ENCODE measurements at places on chromosomes 13 and 19.

DNA sequence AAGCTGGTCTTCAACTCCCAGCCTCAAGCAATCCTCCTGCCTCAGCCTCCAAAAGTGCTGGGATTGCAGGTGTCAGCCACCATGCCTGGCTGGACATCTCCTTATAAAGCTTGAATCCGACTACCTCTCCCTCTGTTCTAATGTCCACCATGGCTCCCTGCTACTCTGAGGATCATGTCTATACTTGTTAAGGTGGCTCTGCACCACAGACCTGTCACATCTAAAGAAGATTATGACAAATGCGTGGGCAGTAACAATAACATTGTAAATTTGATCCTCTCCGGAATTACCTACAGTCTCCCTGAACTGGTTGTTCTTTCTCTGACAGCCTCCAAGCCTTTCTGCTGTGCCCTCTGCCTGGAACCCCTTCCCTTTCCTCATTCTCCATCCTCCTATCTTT, 1.8 kb downstream of the NXNL1 start:
- no peak for DNase-seq

DNA sequence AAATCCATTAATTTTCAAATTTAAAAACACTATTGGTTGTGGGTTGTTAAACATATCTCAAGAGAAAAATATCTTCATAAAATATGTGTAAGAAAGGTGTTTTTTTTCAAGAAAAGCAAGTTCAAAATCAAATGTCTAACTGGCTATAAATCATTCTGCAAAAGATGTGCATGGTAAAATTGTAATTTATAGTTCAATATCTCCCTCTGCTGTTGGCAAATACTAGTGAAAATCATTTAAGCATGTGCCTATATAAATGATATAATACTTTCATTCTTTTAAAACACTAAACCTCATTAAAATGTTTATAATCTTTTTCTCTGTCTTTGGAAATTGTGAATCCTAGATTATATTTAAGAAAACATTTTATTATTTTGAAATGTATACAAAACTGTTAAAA, 17.2 kb upstream of the SLITRK6 start:
- no peak for DNase-seq

- no peak for DNase-seq
These were observed 1.2 kb downstream of the CCDC70 start for GRCh38 chr13:51862957-51863356.

DNA sequence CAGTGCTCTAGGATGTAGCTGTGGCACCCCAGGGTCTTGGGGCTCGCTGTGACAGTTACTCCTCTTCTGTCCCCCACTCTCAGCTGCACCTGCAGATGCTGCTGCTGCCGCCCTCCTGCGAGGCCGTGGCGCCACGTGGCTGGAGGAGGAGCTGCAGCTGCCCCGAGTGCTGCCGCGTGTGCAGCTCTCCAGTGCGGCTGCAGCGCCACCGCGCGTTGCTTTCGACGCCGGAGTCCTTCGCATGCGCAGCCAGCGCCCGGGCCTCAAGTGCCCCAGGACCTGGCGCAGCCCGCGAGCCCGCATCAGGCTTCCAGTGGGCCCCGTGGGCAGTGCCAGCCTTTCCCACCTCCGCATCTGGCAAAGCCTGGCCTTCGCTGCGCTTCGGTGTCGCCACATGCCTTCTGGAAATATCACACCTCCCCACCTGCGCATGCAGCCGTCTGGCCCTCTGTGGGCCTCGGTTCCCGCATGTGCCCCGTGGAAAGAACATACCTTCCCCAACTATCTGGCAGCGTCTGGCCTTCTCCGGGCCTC, 692 bp upstream of the ZNF580 start:
- no peak for DNase-seq

DNA sequence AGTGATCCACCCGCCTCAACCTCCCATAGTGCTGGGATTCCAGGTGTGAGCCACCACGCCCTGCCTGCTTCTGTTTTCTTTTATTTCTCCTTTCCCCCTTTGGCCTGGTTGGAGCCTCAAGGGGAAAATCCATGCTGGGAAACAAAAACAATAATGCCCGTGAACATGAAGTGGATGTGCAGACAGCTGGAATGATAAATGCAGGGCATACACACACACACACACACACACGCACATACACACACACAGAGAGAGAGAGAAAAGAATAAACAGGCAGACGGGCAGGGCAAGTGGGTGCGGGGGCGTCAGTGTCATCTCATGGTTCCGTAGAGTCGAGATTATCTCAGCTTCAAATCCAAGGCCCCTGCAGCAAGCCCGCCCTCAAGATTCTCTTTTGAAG, 4.4 kb upstream of the PLEKHF1 start:
- DNase-seq, result no peak

DNA sequence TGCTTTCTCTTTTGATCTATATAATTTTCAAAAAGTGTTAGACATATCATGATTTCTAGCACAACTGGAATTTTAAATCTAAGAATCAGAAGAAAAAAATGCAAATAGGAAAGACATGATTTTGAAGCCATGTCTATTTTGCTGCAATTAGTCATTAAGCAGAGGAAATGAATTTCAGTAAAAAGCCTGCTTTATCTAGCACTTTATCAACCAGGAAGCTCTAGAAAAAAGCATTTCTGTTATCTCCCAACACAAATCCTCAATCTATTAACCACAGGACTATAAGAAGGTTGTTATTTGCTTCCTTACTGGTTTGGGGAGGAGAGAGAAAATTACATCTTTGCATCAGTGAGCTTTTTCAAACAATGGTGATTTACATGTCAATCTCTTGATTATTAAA, 716.7 kb downstream of the DIAPH3 start:
- DNase-seq, result no peak

- DNase-seq, result no peak
These were observed 12.3 kb downstream of the WDFY2 start for GRCh38 chr13:51596541-51596940.

- no peak for DNase-seq
These were observed 1054.5 kb downstream of the SLITRK1 start for GRCh38 chr13:82827724-82828123.

DNA sequence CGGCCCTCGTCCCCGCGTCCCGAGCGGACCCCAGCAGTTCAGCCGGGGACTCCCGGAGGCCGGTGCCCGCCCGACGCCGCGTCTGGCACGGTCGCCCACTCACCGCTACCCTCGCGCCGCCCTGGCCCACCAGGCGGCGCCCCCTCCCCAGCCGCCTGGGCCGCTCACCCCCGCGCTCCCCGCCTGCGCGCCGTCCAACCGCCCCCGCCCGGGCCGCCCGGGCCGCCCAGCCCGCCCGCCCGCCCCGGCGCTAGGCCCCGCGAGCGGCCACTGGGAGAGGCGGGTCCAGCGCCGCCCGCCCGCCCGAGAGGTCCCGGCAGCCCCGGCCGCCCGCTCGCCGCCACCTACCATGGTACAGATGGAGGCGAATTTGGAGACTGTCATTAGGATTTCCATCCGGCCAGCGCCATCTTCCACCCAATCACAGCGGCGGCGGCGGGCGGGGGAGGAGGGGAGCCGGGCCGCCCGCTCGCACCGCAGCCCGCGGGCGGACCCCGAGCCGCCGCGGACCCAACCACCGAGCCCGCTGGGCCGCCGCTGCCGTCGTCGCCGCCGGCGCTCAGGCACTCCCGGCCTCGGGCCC, at the start of gene USP12:
Gene USP12 (minus strand): TSS at position 568 of the 583 bp plus-strand sequence. CDS start 172 bp downstream, at position 396.
- no peak for DNase-seq

DNA sequence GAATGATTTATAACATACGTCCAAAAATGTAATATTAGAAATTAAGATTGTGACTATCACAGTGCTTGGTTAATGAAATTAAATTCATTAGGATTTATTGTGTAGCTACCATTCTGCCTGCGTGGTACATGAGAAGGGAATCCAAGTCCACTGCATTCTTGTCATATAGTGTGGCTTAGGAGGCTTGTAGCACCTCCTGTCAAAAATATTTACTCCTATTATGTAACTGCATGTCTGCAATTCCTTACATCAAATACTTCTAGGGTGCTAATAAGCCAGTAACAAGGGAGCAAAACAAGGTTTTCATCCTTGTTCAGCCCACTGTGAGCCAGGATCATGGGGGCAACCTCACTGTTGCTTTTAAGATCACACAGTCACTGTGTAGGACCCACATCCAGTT, 199.0 kb downstream of the SLC7A1 start:
- no peak for DNase-seq

Data from vagina (tissue), 2 donors.